K562 (cell line): ENCODE measurements at places on chromosomes 4 and X.

DNA sequence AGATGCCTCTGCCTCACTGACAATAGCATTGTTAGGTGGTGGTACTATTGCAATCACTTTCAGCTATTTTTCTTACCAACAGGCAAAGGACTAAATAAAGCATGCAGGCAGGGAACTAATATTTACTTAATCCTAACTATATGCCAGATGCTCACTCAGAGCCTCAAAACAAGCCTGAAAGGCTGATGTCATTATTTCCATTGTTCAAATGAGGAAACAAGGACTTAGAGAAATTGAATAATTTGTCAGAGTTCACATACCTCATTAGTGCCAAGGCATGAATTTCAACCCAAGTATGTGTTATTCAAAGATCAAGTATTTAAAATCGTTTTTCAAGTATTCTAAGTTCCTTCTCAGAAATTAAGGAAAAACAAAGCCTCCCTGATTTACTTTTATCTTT lies 374.9 kb upstream of the TECRL start:
- H3K36me3 ChIP-seq, result no peaks in the 10 kb centered on the region
- no peaks in the 10 kb centered on the region for H3K27me3 ChIP-seq
- no peak overlapping the region for H3K4me3 ChIP-seq
- DNase-seq, result no peak
- no peaks in the 10 kb centered on the region for H3K4me1 ChIP-seq

DNA sequence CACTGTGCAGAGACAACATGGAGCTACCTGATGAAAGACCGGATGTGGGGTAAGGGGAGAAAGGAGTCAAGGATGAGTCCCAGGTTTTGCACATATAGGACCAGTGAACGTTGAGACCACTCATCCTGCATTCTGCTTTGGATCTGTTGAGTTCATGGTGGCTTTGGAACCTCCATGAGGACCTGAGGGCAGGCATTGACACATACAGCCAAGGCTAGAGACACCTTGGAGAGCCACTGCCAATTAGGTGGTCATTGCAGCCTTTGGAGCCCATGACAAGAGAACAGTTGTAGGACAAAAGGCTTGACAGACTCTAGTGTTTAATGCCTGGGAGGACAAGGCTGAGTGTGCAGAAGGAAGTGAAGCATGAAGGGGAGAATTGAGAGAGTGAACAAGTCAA lies 87.9 kb downstream of the STK32B start:
- H3K4me1 ChIP-seq, result peaks cover 8% of the 10 kb centered on the region; the same call in 2 of the 3 replicates
- H3K36me3 ChIP-seq, result no peaks in the 10 kb centered on the region
- no peak overlapping the region for H3K4me3 ChIP-seq
- DNase-seq, result no peak
- H3K27ac ChIP-seq, result no peak overlapping the region
- no peaks in the 10 kb centered on the region for H3K27me3 ChIP-seq

GRCh38 chr4:169341490-169341889 lies 70.7 kb upstream of the SH3RF1 start:
- no peak overlapping the region for H3K27ac ChIP-seq
- no peak for DNase-seq
- H3K36me3 ChIP-seq, result no peaks in the 10 kb centered on the region

DNA sequence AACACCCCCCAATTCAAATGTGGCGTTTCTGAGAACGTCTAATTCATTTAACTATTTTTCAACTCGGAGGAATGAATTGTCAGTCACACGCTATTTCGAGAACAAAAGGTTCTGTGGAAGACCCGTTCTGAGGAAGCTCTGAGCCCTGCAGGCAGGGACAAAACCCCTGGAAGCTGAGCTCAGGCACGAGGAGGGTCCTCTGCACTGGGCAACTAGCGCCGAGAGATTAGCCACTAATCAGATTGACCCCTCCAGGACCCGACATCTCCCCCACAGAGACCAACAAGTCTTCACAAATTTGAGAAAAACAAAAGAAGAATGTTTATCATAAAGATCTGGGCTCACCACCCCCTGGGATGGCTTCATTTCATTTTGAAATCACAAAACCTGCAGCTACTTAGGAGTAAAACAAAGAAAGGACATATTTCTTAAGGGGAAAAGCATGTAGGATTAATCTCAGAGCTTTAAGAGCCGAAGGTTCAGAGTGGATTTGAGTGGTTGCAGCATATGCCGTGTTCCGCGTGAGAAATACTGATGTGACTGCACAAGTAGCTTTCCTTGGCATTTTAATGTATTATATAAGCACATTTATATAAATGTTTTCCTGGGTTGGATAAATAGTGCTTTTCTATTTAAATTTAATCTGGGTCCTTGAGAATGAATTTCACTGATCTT lies 41.8 kb downstream of the ADRA2C start:
- DNase-seq, result no peak
- H3K27ac ChIP-seq, result no peak overlapping the region
- no peaks in the 10 kb centered on the region for H3K4me1 ChIP-seq
- no peak overlapping the region for H3K4me3 ChIP-seq

DNA sequence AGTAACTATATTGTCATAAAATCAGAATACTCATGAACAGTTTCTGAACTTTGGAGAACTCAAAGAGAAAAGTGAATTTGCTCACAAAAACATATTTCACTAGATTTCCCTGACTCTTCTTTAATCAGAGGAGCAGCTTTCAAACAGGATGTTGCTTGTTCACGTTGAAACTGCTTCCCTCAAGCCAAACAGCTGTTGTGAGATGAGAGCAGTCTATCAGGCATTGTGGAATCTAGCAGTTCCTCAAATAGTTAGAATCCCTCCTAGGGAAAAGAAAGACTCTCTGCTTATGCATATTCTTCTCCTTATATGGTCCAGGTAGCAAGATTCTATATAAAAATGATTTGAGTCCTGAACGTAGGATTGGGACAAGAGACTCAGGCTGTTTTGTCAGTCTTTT lies 1012.1 kb downstream of the FAM133A start:
- H3K27me3 ChIP-seq, result no peaks in the 10 kb centered on the region
- H3K4me3 ChIP-seq, result no peak overlapping the region
- no peaks in the 10 kb centered on the region for H3K4me1 ChIP-seq
- H3K27ac ChIP-seq, result no peak overlapping the region

DNA sequence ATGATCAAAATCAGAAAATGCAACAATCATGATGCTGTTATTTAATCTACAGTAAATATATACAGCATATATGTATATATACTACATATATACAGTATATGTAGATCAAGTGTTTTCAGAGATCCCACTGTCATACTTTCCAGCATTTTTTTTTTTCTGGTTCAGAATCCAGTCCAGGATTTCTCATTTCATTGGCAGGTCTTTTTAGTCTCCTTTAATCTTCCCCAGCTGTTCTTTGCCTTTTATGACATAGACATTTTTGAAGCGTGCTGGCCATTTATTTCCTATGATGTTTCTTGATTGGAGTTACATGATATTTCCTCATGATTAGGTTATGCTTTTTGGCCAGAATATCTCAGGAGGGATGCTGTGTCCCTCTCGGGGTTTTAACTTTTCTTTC lies 92.0 kb upstream of the TLR2 start:
- H3K27me3 ChIP-seq, result no peaks in the 10 kb centered on the region
- no peak overlapping the region for H3K4me3 ChIP-seq
- peaks cover 69% of the 10 kb centered on the region for H3K36me3 ChIP-seq
- DNase-seq, result no peak
- H3K27ac ChIP-seq, result no peak overlapping the region

DNA sequence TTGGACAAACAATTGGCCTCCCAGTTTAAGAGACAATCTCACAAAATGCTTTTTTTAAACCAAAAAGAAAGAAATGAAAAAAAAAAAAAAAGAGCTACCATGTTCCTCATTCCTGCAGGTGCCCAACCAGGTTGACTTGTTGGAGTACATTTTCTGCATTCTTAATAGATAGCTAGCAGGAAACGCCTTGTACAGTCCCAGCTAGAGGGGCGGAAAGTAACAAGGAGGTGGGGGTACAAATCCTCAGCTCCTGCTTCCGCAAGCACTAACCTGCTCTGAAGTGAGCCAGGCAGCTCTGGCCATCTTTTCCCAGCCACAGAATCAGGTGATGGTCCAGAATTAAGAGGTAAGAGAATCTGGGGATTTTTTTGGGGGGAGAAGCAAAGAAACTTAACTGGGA lies at the start of gene VGLL1:
TSS of gene VGLL1 (plus strand) at position 265 of the 400 bp plus-strand sequence. CDS start 3,806 bp downstream, outside the sequence.
- H3K4me3 ChIP-seq, result no peak within 1 kb of the TSS
- H3K36me3 ChIP-seq, result no peaks in the 10 kb centered on the region
- peaks cover 8% of the 10 kb centered on the region; the same call in 1 of the 2 replicates for H3K27me3 ChIP-seq
- peaks cover 10% of the 10 kb centered on the region; the same call in 2 of the 3 replicates for H3K4me1 ChIP-seq
- DNase-seq, result no peak
- no peak within 1 kb of the TSS for H3K27ac ChIP-seq

DNA sequence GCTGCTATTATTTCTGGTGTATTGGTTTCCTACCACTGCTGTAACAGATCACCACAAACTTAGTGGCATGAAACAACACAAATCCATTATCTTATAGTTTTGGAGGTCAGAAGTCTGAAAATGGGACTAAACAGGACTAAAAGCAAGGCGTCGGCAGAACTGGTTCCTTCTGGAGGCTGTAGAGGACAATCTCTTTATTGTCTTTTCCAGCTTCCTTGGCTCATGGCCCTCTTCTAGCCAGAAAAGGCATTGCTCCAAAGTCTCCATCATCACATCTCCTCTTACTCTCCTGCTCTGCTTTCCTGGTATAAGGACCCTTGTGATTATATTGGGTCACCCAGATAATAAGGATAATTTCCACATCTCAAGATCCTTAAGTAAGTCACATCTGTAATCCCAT lies 121.9 kb downstream of the CLCN4 start:
- DNase-seq, result no peak
- H3K4me1 ChIP-seq, result no peaks in the 10 kb centered on the region
- H3K27me3 ChIP-seq, result no peaks in the 10 kb centered on the region
- H3K36me3 ChIP-seq, result no peaks in the 10 kb centered on the region
- no peak overlapping the region for H3K27ac ChIP-seq

DNA sequence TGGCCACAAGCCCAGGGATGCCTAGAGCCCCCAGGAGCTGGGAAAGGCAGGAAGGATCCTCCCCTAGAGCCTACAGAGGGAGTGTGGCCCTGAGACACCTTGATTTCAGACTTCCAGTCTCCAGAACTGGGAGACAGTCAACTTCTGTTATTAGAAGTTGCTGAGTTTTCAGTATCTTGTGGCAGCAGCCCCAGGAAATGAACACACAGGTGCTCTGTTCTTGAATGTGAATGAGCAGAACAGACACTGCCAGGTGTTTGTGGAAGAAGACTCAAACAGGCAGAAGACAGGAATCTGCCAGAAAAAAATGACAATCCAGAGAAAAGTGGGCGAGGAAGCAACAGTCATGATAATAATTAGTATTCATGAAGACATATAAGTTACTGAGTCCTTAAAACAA lies 64.5 kb upstream of the STS start:
- H3K4me3 ChIP-seq, result no peak overlapping the region
- peaks cover 6% of the 10 kb centered on the region; the same call in 1 of the 3 replicates for H3K36me3 ChIP-seq
- no peaks in the 10 kb centered on the region for H3K4me1 ChIP-seq
- H3K27ac ChIP-seq, result no peak overlapping the region

- H3K36me3 ChIP-seq, result no peaks in the 10 kb centered on the region
- H3K4me1 ChIP-seq, result no peaks in the 10 kb centered on the region
- H3K27me3 ChIP-seq, result no peaks in the 10 kb centered on the region
Observed at GRCh38 chr4:164529486-164529885, 224.4 kb upstream of the SMIM31 start.

DNA sequence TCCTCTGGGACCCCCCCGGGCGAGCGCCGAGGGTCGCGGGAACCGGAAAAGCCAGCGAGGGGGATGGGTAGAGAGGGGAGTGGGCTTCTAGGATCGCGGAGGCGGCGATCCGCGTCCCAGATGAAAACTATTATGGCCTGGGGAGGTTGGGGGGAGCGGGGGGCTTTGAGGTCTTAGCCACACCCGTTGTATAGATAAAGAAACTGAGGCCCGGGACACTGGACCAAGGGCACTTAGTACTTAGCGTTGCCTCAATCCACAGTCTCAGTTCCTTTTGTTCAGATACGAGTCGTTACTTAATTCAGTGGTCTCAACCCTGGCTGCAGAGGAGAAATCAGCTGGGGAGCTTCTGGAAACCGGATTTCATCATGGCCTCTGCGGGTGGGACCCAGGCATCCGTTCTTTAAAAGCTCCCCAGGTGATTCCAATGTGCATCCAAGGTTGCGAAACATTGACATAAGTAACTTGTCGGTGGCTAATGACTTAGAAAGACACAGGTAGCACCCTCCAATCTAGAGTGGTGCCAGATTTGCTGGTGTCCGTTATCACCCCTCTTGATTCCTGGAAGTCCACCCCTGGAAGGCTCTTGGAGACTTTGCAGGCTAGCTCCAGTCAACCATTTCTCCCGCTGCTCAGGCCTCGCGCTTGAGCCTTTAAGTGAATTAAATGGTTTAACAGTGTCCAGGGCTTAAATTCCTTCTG lies 90.7 kb downstream of the GEMIN8 start:
- DNase-seq, result no peak
- H3K27me3 ChIP-seq, result peaks cover 21% of the 10 kb centered on the region
- no peak overlapping the region for H3K4me3 ChIP-seq

GRCh38 chrX:66221856-66222255 lies 57.8 kb downstream of the HEPH start:
- H3K4me3 ChIP-seq, result no peak overlapping the region
- no peaks in the 10 kb centered on the region for H3K4me1 ChIP-seq
- H3K36me3 ChIP-seq, result peaks cover 2% of the 10 kb centered on the region; the same call in 1 of the 3 replicates

DNA sequence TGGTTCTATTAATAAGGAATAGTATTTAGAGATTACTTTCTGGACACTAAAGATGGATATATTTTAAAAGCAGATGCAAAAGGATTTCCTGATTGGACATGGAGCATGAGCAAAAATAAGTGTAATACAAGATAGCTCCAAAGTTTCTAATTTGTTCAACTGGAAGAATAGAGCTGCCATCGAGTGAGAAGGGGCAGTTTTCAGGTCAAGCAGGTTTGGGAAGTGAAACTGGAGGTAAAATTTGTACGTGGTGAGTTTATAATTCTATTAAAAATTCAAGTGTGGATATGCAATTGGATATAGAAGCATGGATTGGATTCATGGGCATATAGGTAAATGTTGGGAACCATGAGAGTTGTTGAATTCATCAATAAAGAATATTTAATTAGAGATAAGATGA lies 31.8 kb downstream of the PRDM8 start:
- no peaks in the 10 kb centered on the region for H3K36me3 ChIP-seq
- no peak overlapping the region for H3K4me3 ChIP-seq
- peaks cover 14% of the 10 kb centered on the region; the same call in 2 of the 3 replicates for H3K4me1 ChIP-seq
- H3K27ac ChIP-seq, result no peak overlapping the region
- H3K27me3 ChIP-seq, result no peaks in the 10 kb centered on the region

DNA sequence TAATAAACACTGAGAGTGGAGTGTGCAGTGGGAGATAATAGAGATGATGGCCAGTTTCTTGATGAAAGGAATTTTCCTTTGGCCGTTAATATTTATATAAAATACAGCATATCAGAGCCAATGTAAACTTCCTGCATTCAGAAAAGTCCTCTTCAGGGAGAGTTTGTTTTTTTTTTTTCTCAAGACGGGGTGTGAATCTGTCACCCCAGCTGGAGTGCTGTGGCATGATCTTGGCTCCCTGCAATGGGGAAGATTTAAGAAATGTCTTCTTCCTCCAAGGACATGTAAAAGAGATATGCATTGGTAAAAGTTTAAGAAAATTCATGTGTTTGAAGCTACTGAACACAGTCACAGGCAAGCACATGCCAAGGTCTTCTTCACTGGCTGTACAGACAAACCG lies 25.4 kb upstream of the TBC1D9 start:
- H3K27ac ChIP-seq, result no peak overlapping the region
- H3K36me3 ChIP-seq, result no peaks in the 10 kb centered on the region
- no peak for DNase-seq
- no peak overlapping the region for H3K4me3 ChIP-seq

GRCh38 chr4:14837860-14838259 lies 164.4 kb upstream of the CPEB2 start:
- no peak for DNase-seq
- H3K4me1 ChIP-seq, result no peaks in the 10 kb centered on the region
- H3K27ac ChIP-seq, result no peak overlapping the region
- H3K36me3 ChIP-seq, result no peaks in the 10 kb centered on the region

- H3K4me3 ChIP-seq, result no peak overlapping the region
- no peaks in the 10 kb centered on the region for H3K36me3 ChIP-seq
- H3K27ac ChIP-seq, result no peak overlapping the region
- no peaks in the 10 kb centered on the region for H3K4me1 ChIP-seq
- DNase-seq, result no peak
Observed at GRCh38 chr4:127667116-127667515, 34.4 kb downstream of the INTU start.
